Muscle of leg (tissue), 16 donors: ENCODE measurements at places on chromosomes 6 and 20. TPM values are rescaled to one million over a fixed set of nuclear protein-coding genes. Genes with fewer than 3 reads are reported as not detected.

SPATA25 gene
- 9.3 TPM for polyA plus RNA-seq

NFKBIL1 gene
- 17.2 TPM for polyA plus RNA-seq

ZNF311 gene
- 1.7 TPM for polyA plus RNA-seq

GRCh38 chr20:62285151-62285550 is 17.6 kb upstream of the ADRM1 start:
- no peak for DNase-seq

GRCh38 chr6:136059308-136059707 is 190.8 kb downstream of the MTFR2 start:
- DNase-seq = peak; percentile 71

- no peak for DNase-seq
These were observed 93.6 kb downstream of the STXBP5 start for GRCh38 chr6:147297663-147298316.

GRCh38 chr6:13635948-13636658 is 21.0 kb downstream of the NOL7 start:
- no peak for DNase-seq

GRCh38 chr20:62501801-62502495 is 26.2 kb upstream of the GATA5 start:
- DNase-seq = no peak

GRCh38 chr6:7008451-7008988 is 99.2 kb upstream of the RREB1 start:
- DNase-seq = no peak

DNA sequence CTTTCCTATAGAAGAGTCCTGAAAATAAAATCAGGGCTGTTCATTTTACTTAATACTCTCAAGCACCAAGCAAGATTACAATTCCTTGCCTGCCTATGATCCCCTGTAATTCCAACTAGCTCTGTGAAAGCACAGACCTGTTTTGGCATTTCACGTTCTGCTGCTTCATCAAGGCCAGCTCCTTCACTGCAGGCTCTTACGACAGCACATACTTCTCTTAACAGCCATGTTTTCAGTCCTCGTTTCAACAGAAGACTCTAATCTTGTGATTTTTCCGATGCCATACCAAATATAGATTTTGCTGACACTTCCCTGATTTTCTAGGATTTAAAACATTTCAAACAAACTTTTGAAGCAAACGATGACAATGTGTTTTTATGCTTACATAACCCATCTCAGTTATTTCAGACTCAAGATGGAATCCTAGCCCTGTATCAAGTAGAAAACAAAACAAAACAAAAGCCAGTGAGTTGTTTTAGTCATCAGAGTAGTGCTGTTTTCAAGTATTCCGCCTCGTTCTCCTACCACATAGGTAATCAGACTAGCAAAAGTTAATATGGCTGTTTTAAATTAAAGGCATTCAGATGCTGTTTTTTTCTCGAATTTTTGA is 616.5 kb upstream of the CITED2 start:
- peak; percentile 77 for DNase-seq

- DNase-seq = no peak
These were observed 120.3 kb upstream of the OGFRL1 start for GRCh38 chr6:71168233-71168765.

DNA sequence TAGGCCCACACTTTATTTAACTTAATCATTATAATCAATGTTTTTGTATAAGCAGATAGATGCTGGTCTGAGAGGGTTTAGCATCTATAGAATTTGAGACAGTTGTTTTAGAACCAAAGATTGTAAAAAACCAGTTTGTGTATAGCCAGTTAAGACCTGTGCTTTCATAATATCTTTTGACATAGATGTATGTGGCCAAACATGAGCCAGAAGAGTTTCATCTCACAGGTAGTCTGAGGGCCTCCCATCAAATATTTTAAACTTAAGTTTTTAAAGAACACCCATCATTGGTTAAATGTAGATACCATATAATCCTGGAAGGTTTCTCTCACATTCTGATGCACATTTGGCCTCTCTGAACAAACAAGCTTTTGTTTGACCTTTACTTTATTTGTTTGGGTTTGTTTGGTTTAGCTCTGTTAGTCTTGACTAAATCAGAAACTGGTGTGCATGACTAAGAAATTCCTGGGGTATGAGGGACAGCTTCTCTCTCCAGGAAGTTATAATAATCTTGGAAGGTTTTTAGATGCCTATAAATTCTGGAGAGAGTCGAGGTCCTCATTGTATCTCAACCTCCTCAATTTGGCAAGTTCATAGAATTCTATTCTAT is 58.0 kb upstream of the TMEM200A start:
- DNase-seq = no peak

DNA sequence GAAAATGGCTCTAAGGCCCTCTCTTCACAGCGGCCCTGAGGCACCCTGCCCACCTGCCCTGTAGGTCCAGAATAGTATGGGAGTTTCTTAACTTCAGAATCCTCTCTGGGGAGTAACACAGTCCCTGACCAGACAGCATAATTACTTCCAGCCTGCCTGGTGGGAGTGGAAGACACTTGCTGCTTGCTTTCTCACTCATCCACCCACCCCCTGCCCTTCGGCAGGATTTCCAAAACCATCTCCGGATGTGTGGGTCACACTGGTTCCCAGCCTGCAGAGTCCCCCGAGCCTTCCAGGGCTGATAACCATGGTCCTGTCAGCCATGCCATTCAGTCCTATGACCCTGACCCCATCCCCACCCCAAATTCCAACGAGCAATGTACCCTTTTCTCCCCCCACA is 5.4 kb downstream of the SLC29A1 start:
- DNase-seq = no peak

GRCh38 chr6:124470803-124471202 is 491.4 kb upstream of the RNF217 start:
- no peak for DNase-seq

DNA sequence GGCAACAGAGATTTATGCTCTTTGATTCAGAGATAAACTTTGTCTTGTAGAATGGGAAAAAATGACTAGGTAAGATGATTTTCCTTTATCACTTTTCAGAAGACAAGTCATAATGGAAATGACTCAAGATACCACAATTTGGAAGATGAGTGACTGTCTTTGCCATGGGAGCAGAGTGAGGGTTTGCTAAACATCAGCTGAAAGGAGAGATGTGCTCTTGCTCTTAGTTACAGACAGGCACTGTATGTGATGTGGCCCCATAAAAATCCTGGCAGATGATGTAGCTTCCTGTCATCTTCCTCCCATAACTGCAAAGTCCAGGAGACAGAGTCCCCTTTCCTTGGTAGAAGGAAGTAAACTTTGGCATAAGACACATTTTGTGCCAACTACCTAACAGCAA is 47.6 kb downstream of the BACH2 start:
- DNase-seq = no peak

DNA sequence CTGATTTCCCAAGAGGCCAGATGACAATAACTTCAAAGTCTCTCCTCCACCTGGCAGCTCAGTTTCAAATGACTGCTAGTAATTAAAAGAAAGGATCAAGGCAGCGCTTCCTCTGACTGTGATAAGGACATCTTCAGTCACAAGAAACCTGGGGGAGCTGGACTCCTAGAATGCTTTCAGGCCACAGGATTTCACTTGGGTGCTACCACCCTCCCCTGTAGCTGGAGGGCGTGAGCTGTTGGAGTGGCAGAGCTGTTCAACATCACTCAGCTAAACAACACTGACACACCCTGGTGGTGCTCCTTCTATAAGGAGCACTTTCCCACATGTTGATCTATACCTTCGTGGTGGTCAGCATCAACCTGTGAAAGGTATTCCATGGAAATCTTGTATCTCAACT is 2.2 kb upstream of the CNR1 start:
- no peak for DNase-seq

- DNase-seq = no peak
These were observed 22.7 kb downstream of the DSE start for GRCh38 chr6:116393430-116393829.
